Pons (tissue), 1 donor: ENCODE measurements at places on chromosomes 11 and 22.

- no peak for DNase-seq
These were observed 15.5 kb downstream of the SLC43A1 start for GRCh38 chr11:57499983-57500461.

DNA sequence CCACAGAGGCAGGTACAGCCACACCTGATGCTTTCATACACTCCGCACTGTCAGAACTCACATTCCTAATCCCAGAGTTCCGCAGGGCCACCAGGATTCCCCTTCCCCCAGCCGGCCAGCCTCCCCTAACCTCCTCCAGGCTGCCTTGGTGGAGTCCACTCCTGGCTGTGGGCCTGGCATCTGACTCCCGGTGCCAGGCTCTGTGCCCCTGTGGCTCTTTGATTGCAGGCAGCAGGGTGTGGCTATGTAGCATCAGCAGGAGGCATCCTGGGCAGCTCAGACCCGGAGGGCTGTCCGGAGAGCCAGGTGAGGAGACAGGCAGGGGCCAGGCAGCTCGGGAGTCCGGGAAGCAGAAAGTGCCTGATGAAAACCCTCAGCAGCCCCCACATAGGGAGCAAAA is 1432.9 kb downstream of the BRD1 start:
- DNase-seq, result no peak

GRCh38 chr11:130609121-130610035 is 160.9 kb downstream of the ADAMTS15 start:
- no peak for DNase-seq

GRCh38 chr11:56700242-56700913 is 1.5 kb downstream of the OR9G1 start:
- DNase-seq, result no peak

GRCh38 chr11:22508665-22509064 is 117.0 kb downstream of the FANCF start:
- no peak for DNase-seq

- no peak for DNase-seq
These were observed 101.5 kb downstream of the ST3GAL4 start for GRCh38 chr11:126456783-126457542.

- DNase-seq, result no peak
These were observed 20.0 kb downstream of the RPL27A start for GRCh38 chr11:8702598-8702915.

- DNase-seq, result no peak
These were observed 2.9 kb downstream of the KLHL35 start for GRCh38 chr11:75429902-75430713.

GRCh38 chr11:77039491-77040400 is 5.5 kb downstream of the B3GNT6 start:
- no peak for DNase-seq

DNA sequence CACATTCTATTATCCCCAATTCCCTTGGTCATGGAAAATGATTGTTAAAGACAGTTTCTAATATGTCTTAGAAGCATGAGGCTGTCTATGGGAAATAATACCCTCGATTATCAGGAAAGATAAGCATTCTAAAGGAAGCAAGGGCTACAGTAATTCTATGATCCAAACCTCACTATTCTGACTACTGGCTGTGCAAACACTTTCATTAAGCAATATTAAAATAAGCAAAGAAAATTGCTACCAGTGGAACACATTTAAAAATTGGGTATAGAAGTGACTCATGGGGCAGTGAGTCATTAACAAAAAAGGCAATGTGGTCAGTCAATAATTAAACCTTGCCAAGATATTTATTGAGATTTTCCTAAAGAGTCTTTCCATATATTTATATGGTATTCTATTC is 1415.2 kb upstream of the TENM4 start:
- no peak for DNase-seq

DNA sequence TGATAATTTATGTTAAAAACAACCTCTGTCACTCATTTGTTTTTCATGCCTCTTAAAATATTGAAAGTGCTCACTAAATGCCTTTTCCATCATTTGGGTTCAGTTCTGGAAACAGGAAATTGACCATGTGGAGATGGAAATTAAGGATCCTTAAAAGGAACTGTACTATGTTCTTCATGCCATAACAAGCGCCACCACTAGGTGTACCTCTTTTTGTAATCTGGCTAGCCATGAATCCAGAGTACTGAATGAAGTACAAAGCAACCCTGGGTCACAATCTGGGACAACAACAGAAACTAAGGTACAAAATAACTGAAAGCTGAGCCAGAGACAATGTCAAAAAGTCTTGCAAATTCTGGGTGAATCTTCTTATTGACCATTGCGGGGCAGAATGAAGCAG is 559.1 kb downstream of the FAM181B start:
- DNase-seq, result no peak

DNA sequence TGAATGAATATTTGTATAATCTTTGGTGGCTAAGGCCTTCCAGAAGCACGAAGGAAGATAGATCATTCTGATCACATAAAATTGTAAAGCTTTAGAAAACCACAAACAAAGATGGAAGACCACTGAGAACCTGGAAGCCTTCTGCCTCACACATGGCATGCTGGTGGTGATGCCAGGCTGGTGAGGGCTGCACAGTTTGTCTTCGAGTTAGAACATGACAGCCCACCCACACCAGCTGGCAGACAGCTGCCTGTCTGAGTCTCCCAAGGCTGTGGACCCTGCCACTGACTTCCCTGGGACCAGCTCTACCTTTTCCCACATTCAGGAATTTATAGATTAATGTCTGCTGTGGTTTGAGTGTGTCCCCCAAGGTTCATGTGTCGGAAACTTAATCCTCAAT is 48.8 kb upstream of the B3GAT1 start:
- DNase-seq, result no peak

DNA sequence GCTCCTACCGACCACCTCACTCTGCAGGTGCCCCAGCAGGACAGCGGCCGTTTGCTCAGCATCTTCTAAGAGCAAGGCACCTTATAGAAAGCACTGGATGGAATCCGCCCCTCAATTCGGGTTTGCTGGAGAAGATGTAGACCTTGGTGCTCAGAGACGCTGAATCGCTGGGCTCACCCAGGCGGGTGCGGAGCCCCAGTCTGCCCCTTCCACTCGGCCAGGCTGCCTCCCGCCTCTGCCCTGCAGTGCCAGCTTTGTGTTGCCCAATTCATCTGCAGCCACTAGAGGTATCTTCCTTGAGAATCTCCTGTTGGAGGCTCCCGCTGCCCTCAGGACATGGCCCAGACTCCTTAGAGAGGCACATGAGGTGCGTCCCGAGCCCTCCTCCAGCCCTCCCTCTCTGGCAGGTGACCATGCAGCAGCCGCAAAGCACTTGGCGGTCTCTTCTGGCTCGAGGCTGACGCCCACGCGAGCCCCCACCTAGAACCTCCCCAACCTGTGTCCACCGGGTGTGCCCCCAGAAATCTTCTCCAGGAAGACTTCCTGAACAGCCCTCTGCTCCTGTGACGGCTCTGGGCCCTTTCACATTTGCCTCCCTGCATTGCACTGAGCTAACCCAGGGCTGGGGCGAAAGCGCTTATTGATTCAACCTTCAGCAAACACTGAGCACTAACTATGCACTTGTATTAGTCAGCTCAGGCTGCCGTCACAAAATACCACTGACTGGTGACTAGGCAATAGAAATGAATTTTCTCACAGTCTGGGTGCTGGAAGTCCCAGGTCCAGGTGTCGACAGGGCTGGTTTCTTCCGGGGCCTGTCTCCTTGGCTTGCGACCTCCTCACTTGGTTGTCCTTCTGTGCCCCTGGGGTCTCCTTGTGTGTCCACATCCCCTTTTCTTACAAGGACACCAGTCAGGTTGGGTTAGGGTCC is 117.5 kb downstream of the WNT7B start:
- DNase-seq, result no peak

- DNase-seq, result peak; percentile 78
These were observed 22.1 kb downstream of the LMO2 start for GRCh38 chr11:33869481-33870422.

- no peak for DNase-seq
These were observed 52.0 kb upstream of the CHRNA10 start for GRCh38 chr11:3723014-3723708.

GRCh38 chr11:88555018-88555828 is 217.7 kb upstream of the CTSC start:
- DNase-seq, result no peak

- no peak for DNase-seq
These were observed 13.3 kb downstream of the RRAS2 start for GRCh38 chr11:14345668-14346067.

DNA sequence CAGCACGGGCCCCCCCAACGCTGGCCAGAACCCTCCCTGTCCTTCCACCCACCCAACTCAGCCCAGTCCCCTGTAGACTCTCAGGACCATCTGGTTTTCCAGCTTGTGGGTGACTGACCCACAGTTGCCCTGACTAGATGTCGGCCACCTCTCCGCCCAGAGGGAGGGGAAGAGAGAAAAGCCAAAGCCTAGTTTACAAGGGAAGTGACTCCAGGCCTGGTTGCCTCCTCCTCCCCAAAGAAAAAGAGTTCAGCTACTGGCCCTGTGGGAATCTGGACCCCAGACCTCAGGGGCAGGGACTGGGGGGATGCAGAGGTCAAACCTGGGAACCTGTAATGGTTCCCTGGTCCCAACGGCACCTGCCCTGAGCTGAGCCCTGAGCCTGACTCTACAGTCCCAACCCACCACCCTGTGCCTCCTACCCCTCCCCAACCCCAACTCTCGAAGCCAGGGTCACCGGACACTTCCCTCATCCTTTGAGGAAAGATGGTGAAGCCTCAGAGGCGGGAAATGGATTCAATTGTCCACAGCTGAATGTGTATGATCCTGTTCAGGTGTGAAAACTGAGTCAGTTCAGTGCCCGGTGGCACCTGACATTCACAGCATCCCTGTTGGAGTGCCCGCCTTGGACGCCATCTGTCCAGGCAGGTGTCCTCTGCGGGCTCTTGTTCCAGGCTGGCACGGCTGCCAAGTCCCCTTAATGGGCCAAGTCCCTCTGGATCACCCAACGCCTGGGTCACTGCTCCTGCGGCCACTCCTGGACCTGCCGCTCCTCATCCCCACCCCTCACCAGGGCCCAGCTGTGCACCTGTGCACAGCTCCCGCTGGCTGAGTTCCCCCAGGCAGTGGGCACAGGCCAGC is 21.0 kb upstream of the WNT7B start:
- no peak for DNase-seq

DNA sequence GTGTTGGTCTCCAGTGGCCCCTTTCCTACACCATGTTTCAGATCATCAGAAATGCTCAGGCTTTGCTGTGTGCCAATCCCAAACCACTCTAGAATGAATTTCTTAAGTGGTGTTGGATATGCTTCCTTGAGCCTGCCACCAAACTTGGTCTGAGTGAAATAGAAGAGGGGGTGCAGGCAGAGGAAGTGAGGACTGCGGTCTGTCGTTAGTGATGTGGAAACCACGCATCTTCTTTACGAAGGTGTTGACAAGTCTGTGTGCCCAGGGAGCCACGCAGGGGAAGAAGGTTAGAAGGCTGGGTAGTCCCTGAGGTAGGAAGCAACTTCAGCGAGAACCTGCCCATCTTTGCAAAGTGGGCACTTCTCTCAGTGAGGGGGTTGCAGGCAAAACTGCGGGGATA is 187.4 kb upstream of the NAV2 start:
- no peak for DNase-seq

GRCh38 chr22:33921525-33922348 is 1.5 kb upstream of the LARGE1 start:
- DNase-seq, result peak; percentile 54

- DNase-seq, result no peak
These were observed 1.4 kb downstream of the LIPT2 start for GRCh38 chr11:74492084-74492483.

- DNase-seq, result peak; percentile 72
These were observed 9.8 kb upstream of the FUT4 start for GRCh38 chr11:94533696-94534630.

DNA sequence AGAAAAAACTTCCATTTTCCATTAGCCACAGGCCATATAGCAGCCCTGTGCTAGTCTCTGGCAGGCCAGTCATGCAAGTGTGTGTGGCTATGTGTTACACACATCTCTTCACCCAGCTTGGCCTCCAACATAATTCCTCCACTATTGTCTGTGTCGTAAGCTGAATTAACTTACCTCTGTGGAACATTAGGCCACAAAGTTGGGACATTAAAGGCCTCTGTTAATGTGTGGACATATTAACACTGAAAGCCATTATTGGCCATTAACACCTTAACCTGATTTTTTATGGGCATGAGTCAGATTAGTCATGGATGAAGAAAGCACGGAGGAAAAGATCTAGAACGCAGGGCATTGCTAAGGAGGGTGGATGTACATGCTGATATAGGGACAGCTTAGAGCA is 100.1 kb downstream of the DBX1 start:
- no peak for DNase-seq

- no peak for DNase-seq
These were observed 790 bp downstream of the RAB1B start for GRCh38 chr11:66268952-66269905.

GRCh38 chr11:114928260-114928870 is 250.0 kb downstream of the NXPE2 start:
- DNase-seq, result peak; percentile 36

DNA sequence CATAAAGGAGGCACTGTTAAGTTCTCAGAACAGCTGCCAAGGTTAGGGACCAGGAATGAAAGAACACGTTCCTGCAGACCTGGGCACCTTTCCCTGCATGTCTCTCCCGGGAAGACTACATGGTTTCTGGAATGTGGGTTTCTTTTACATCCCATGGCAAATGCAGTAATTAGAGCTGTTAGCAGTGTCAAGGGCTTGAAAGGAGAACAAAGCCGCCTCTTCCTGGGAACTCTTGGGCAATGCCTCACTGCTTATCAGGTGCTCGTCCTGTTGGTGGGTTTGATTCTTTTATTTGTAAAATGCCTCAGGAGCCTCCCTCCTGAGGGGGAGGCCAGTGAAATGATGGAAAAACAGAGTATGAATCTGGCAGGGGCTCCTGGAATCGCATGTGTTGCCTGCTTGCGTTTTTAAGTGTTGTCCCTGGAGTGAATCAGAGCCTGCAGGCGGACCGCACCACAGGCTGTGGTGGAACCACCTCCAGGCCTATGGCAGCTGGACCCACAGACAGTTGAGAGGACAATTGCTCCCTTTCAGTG is 723 bp upstream of the C22orf31 start:
- no peak for DNase-seq

DNA sequence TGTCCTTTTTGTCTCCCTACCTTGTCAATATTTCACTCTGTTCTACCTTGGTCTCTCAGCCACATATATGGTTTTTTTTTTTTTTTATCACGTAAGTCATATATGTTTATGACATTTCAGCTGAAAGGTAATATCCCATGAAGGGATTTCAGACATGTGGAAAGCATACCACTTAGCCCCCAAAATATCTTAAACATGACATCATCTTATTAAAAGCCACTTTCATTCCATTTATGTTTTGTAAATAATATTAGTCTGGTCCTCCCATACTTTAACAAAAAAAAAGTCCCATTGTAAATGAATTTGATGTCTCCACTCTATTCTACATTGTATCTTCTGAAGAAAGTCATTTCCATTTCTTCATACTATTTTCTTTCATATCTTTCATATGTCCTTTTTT is 85.4 kb downstream of the CSTPP1 start:
- no peak for DNase-seq

DNA sequence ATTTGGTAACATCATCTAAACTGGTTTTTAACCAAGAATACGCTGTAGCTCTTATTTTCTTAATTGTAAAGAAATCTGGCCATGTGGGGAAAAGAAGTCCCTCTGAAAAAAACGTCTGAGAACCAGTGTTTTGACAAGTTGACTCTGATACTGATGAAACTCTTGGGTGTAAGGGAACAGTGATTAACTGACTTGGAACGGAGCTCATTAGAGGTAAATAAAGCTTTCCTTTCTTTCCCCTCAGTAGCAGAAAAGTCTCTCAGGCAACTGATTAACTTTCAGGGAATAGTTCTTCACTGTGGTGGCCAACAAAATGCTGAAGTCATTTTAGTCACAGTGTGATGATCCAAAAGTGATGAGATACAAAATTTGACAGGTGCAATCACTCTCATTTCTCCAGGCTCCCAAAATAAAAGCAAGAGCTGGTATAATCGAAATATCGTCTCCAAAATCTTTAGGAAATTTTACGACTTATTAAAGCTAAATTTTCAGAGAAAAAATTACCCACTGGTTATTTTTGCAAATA is 52.3 kb downstream of the SLC36A4 start:
- no peak for DNase-seq
